G401 (cell line): ENCODE measurements at places on chromosomes 12 and 14. TPM values are rescaled to one million over a fixed set of nuclear protein-coding genes. Genes with fewer than 3 reads are reported as not detected.

DNA sequence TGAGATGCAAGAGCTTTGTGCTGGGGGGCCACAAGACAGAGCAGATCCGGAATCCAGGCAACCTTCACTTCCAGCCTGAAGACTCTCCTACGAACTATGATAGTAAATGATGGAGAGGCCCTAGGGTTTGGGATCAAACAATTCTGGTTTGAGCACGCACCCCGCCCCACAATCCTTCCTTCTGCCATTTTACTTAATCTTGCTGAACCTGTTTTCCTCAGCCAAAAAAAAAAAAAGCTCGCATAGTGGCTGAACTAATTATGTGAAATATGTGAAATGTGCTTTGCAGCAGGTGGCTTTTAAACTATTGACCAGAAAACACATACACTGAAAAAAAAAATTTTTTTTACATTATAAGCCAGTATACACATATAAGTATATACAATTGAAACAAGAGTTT is 667 bp upstream of the ITFG2 start:
- no peak for DNase-seq

- DNase-seq = no peak
These were observed 109.7 kb downstream of the ADGRD1 start for GRCh38 chr12:131063413-131063812.

DNA sequence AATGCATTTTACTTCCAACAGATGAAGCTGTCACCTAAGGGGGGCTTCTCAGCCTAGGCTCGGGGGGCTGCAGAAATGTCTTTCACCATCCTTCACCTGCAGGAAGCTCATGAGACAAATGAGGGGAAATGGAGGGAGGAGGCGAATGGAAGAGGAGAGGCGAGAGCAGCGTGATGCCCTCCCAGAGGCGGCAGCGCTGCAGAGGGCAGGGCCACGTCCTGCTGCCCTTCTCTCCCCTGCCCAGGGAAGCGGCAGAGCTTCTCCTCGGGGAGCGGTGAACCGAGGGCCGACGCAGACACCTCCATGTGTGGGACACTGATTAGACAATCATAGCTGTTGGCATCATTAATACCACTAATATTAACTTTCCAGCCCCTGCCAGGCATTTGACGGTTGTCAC is 78.3 kb downstream of the SERPINA3 start:
- DNase-seq = no peak

- DNase-seq = no peak
These were observed 18.5 kb upstream of the KLRD1 start for GRCh38 chr12:10289005-10289754.

- DNase-seq = no peak
These were observed 6.6 kb downstream of the EIF5 start for GRCh38 chr14:103340480-103341212.

DNA sequence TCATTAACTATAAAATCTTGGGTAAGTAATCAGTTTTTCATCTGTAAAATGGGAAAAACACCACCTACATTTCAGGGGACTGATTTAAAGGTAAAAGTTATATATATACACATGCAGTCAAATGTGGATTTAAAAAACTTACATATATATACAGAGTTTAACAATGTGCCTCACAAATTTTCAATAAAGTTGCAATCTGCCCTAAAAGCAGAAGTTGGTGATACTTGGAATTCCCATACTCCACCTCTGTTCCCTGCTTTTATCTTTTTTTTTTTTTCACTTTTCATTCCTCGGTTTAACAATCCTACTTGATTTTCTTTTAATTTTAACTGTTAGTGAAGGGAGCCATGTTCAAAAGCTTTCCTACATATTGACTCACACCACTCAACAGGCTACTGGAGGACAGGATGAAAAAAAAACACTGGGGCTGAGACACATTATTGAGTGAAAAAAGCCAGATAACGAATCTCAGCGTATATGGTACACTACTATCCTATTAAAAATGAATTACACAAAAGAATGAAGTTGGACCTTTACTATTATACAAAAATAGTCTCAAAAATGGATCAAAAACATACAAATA is 24.3 kb downstream of the SPPL3 start:
- no peak for DNase-seq

- no peak for DNase-seq
These were observed 42.1 kb upstream of the MEG3 start for GRCh38 chr14:100783630-100784370.

The CLEC4E gene
- not detected in 2 replicates for total RNA-seq

DNA sequence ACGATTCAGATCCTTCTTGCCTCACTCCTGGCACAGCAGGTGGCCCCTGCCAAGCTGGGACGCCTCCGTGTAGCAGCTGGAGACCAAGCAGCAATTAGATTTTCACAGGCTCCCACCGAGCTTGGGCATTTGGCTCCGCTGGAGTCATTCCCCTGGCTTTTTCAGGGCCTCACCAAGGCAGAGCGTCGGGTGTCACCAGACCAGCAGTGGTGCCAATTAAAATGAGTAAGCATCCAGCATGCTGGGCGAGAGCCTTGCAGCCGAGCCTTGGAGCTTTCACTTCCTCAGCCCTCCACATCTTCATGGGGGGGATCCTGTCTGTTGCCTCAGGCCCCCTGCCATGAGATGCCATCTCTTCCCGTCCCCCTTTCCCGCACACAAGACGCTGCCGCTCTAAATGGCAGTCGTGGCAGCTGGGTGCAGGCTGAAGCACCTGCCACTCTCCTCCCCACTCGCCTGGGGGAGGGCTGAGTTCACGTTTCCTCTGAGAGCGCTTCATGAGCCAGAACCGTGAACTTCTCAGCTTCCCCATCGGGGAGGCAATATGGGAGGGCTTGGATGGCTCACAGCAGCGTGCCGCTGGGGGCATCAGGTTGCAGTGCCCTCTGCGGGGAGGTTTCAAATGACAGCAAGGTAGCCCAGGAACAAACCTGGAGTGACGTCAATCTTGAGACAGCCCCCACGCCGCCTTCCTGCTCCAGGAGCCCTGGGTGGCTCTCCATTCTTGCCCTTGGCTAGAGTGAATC is 11.7 kb downstream of the TPCN1 start:
- DNase-seq = peak; percentile 74

GRCh38 chr12:26723379-26724308 is 109.3 kb downstream of the ITPR2 start:
- DNase-seq = peak; percentile 12

GRCh38 chr12:113835433-113835832 is 130.7 kb downstream of the RBM19 start:
- DNase-seq = no peak

DNA sequence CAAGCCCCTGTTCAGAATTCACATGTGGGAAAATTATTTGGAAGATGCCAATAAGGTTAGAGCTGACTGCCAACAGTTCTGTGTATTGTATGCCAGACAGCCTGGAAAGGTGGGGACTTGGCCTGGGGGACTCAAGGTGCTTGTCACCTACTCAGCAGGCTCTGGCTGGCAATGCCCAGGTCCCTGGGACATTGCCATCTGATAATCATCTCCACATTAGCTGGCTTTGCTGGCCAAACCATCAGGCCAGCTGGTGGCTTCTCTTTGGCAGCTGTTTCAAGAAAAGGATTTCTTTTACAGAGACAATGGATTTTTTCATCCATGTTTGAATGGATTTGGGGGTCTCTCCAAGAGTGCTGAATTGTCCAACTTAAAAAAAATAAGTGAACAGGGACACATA is 165.2 kb downstream of the BRMS1L start:
- DNase-seq = no peak

- no peak for DNase-seq
These were observed 87.1 kb downstream of the ZFP36L1 start for GRCh38 chr14:68705741-68706283.

DNA sequence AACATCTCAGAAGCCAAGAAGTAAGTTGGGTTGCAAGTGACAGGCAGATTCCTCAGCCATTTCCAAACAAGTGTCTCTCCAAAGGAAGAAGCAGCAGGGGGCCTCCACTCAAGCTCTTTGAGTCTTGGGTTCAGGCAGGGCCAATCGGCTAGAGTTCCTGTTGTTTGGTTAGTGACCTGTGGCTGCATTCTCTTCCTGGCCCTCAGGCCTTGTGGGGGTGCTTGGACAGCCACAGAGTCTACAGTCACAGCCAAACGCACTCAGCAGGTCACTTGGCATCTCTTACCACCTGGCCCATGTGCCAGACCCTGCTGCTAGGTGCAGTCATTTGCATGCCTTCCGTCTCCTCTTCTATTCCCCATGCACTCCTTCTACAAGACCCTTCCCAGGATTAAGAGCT is 353.9 kb downstream of the GRIN2B start:
- peak; percentile 57 for DNase-seq

- no peak for DNase-seq
These were observed 4.3 kb downstream of the P2RX4 start for GRCh38 chr12:121214166-121214777.

The SLC5A8 gene
- total RNA-seq = not detected in 2 replicates

DNA sequence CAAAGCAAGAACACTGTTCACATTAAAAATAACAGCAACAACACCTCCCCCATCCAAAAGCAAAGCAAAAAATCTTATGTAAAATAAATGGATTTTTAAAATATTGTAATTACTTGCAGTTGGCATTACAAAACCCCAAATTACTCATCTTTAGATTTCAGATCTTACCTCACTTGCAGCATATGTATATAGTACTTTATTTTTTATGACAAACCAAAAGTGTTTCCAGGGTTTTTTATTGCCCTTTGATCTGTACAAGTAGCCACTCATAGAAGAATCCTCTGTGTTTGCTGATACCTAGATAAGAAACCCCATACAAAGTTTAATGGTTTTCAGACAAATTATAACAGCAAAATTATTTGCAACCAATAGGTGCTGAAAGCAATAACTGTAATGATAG is 12.2 kb upstream of the NR2C1 start:
- no peak for DNase-seq
